ENCODE measurements at places on chromosomes 13 and 19.

DNA sequence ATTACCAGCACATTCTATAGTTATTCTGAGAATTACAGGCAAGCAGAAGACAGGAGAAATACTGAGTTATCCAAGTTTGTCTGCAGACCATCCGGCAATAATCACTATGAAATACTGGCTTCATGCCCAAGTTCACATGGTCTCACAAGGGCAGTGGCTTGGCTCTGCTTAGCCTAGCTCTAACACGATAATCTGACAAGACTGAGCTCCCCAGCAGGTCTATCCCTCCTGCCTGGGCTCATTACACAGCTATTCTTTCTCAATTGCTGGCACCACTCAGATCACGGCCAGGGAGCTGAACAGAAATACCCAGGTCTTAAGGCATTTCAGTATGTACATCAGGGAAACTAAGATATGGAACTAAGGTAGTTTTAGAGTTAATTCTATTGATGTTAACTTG, 361.6 kb upstream of the PCDH20 start:
- no peak for DNase-seq

DNA sequence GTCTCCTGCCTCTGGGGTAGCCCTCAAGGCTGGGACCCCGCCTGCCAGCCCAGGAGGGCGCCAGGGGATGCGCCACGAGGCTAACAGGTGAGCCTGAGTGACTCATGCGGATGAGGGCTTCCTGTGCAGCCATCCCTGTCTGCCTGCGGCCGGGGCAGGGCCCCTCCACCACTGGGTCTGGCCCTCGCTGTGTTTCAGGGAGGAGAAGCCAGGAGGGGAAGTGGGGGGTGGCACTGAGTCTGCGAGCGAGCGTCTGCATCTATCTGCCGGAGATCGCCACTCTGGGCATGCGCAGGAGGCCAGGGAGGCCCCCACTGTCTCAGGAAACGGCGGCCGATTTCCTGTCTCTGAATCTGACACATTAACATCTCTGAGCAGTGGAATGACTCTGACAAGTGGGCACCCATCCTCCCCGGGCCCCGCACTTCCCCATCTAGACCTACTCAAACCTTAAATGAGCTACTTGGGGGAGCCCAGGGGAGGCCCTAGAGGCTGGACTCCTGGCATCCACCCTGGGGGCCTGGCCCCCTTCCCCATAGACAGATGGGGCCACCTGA, 19.7 kb downstream of the RFX1 start:
- DNase-seq: peak; percentile 96

DNA sequence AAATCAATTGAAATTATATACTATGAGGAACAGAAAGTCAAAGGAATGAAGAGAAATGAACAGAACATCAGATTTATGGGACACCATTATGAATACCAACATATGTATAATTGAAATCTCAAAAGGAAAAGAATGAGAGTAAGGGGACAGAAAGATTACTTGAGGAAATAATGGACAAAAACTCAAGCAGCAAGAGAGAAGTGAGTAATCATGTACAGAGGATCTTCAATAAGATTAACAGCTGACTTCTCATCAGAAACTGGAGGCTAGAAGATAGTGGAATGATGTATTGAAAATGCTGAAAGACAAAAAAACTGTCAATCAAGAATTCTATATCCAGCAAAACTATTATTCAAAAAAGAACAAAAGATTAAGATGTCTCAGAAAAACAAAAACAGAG, 10.4 kb downstream of the MTUS2 start:
- no peak for DNase-seq

- no peak for DNase-seq
These were observed 202.3 kb upstream of the KLHL1 start for GRCh38 chr13:70310396-70311119.

DNA sequence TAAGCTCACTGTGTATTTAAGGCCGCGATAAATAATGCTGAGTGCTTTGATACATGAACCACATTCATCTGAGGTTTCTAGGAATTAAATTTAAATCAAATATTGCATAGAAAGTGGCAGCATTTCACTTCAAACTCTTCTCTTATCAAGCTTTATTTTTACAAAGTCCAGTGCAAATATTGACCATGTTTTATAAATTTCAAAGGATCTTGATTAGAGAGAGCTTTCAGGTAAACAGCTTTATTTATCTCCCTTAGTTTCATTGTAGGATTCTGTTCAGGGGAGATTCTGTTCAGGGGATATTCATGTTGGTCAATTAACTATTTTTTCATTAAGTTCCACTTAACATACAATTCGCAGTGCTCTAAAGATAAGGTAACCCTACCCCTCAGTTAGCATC, 249.7 kb upstream of the IRS2 start:
- no peak for DNase-seq

GRCh38 chr19:18538115-18538514, 5.3 kb downstream of the FKBP8 start:
- DNase-seq: no peak

DNA sequence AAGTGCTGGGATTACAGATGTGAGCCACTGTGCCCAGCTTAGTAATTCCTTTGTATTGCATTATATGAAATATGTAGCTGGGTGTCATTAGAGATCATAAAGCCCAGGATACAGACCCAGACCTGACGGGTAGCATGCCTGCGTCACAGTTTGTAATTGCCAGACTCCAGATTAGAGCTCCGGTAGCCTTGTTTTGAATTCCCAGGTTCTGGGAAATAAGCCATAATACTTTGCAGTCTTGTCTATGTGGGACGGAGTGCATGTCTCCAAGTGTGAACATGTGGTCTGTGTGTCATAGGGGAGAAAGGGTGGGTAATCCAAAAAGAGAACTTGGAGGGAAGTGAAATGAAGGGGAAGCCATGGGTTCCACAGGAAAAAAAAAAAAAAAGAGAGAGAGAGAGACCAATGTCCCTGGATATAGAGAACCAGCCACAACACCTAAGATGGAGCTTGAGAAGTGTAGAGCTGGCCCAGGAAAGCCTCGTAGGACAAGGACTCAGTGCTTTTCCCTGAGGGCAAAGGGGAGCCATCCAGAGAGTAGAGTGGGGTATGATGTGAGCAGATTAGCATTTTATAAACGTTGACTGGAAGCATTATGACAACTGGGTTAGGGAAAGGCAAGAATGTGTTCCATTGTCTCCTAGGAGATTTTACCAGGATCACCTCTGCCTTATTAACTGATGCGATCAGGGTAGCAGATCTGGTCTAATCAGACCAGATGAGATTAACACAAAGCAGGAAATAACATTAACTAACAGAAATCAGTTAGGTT, 2.6 kb downstream of the ZSCAN4 start:
- DNase-seq: no peak

DNA sequence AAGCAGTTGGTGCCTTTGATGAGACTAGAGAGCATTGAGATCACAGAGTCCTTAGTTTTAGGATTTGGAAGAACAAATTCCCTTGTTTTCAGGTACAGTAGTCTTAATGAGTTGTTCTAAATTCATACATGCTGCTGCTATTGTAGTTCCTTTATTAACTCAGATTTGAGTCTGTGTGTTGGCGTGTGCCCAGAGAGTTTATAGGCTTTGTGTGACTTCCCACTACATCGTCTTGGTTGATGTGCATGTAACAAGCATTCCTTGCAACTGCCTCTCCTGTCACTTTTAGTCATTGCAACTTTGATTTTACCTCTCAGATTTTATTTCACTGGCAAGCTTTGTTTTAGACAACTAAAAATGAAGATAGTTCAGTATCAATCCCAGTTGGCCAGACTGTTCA, 135.5 kb downstream of the ZAR1L start:
- DNase-seq: no peak

- DNase-seq: no peak
These were observed 1627.0 kb downstream of the PCDH9 start for GRCh38 chr13:65603160-65603559.

- no peak for DNase-seq
These were observed 87.0 kb upstream of the TSHZ3 start for GRCh38 chr19:31436121-31436776.

- no peak for DNase-seq
These were observed 4.1 kb downstream of the FRY start for GRCh38 chr13:32035716-32036115.

GRCh38 chr13:108527844-108528243, 101.6 kb upstream of the MYO16 start:
- no peak for DNase-seq

GRCh38 chr19:1027650-1028061, 1.2 kb downstream of the CNN2 start:
- no peak for DNase-seq

DNA sequence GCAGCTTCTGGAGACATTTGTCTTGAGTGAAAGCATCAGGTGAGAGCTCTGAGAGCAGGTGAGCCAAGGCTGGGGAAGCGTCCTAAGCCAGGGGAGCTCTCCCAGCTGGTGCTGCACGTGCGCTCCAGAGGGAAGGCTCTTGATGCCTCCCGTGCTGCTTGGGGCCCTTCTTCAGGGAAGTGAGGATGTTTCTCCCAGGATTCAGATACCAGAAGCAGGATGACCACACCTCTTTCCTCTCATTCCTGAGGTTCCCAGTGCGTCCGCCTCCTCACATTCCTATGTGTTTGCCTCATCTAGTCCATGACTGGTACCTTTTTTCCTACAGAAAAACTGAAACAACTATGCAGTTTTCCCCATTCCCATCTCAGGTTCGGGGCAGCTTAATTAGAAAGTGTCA, 231.0 kb upstream of the IRS2 start:
- no peak for DNase-seq

DNA sequence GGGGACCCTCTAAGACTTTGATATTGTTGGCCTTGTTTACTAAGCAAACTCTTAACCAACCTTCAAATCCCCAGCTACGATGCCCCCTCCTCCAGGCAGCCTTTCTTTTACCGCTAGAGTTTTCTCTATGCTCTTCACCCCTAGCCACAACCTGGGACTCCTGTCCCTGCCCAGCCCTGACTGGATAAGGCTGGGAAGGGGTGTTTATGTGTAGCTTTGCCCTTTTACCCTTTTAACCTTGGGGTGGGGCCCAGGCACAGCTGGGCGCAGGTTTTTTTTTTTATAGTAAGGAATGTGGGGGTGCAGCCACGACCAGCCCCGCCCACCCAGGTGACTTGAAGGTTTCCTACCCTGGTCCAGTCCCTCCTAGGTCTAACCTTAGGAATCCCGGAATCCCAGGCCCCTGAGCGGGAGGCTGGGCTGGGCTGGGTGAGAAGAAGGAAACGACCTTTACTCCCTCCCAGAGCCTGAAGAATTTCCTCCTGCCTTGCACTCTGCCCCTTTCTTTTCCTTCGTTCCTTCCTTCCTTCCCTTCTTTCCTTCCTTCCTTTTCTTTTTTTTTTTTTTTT, 12.2 kb downstream of the TJP3 start:
- DNase-seq: no peak

DNA sequence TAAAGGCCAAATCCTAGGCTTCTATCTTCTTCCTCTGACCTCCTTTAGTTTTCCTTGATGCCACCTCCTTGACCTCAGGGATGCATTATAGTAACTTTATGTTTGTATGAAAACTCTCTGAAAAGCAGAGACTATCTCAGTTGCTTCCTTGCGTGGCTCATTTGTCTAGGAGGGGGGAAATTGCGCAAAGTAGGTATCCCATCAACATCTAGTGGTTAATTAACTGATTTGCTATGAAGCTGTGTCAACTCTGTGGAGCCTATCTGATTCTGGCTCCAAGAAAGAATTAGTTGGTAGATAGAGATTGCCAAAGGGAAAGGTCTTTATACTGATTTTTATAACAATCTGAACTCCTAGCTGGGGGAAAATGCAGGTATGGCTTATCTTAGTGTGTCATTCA, 82.1 kb upstream of the FRY start:
- DNase-seq: no peak

DNA sequence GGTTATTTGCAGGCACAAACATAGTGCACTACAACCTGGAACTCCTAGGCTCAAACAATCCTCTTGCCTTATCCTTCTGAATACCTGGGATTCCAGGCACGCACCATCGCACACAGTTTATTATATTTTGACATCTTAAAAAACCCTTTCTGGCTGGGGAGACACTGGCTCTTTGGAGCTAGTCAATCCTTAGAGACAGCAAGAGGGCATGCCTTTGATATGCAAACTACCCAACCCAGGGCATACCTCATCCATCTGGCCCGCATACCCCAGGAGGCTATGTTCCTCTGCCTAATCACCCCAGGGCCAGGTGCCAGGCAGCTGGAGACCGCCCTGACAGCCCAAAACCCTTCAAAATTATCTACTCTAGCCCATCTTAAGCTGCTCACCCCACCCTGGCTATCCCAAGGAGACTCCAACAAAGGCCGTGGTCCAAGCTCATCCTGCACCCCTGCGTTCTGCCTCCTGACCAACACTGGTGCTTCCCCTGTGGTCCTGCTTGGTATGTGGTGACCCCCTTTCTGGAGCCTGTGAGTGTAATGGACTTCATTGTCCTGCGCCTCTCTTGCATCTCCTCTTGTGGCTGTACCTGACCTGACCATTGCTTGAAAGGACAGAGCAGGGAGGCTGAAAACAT, 86.4 kb downstream of the RGCC start:
- no peak for DNase-seq

DNA sequence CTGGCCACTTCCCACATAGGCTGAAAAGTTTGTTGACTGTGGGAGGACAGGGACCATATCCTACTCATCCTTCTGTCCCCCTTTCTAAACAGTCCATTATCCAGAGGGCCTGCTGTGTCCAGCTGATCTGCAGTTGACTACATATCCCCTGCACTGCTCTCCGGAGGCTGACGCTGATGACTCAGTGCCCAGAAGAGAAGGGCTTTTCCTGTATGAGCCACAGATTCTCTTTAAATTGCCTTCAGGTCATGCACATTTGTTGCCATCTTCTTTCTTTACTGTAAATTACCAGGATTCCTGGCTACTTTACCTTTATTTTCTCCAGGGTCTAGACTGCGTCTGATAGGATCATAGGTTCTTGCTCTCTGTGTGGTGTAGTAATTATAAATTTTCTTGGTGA, 125.2 kb downstream of the LACC1 start:
- DNase-seq: no peak

DNA sequence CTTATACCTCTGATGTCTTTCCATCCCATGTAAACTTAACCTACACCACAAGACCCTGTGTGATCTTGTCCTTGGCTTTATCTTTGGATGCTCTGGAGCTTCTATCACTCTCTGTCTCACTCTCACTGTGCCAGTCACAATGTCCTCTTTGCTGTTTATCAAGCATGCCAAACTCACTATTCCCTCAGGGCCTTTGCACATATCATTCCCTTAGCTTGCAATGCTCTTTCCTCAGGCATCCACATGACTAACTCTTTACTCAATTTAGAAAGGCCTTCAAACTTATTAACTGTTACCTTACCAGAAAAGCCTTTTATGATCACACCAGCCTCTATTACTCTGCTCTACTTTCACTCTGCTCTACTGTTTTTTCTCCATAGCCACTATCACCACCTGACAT, 354.1 kb downstream of the RFC3 start:
- no peak for DNase-seq

All from stimulated activated CD8-positive, alpha-beta memory T cell treated with anti-CD3 and anti-CD28 coated beads, Interleukin-7, amount 100 ng/mL, for 24 hours (primary cell).